ENCODE measurements at places on chromosomes 11 and 22.

DNA sequence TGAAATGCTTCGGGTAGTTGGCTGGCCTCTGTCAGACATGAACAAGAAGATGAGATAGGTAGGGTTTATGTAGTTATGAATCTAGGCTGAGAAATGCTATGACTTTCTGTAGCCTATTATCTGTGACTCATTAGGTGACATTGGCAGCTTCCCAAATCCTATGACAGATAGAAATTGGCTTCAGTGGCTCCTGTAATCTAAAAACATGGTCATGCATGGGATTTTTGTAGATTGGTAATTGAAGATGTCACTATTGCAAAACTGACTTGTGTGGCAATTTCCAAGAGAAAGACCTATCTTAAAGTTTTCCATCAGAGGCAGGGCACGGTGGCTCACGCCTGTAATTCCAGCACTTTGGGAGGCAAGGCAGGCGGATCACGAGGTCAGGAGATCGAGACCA, 29.4 kb upstream of the GRIK4 start:
- no peak for DNase-seq

- DNase-seq: no peak
Observed at GRCh38 chr11:98115873-98116272, 904.9 kb upstream of the CNTN5 start.

- DNase-seq: no peak
Observed at GRCh38 chr11:13772223-13773046, 104.0 kb downstream of the FAR1 start.

DNA sequence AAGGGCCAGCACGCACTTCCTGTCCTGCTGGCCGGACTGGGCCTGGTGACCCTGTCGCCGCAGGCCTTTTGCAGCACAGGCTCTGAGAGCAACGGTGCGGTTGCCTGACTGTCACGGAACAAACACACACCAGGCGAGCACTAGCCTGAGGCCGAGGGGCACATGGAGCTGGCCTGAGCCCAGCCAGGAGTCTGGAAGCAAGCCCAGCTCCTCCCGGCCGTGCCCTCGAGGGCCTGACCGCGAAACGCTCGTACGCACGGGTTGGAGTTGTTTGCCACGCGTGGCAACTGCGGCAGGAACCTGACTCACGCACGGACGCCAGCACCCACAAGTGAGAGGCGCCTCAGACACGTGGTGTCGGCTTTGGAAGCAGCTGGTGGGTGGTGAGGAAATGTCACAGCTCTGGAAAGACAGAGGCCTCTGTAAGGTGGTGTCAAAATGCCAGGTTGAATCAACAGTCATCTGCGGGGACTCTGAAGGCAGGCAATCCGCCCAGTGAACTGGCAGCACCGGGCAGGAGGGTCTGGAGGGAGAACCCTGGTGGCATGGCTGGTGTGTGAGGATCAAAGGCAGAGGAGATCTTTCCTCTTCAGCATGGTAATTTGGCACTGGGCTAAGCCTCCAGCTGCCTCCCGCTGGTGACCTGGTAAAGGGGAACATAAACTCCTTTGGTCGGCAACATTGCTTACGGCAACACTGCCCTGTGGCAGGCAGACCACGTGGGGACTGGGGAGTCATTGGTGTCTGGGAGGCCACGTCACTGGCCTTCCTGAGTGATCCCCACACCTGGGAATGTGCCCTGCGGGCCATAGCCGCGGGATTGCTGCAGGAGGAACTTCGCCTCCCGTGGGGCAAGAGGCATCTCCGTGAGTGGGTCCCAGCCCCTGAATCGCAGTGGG, 15.3 kb upstream of the IL17REL start:
- DNase-seq: peak; percentile 54

GRCh38 chr11:49405743-49406142, 197.3 kb upstream of the FOLH1 start:
- DNase-seq: no peak

DNA sequence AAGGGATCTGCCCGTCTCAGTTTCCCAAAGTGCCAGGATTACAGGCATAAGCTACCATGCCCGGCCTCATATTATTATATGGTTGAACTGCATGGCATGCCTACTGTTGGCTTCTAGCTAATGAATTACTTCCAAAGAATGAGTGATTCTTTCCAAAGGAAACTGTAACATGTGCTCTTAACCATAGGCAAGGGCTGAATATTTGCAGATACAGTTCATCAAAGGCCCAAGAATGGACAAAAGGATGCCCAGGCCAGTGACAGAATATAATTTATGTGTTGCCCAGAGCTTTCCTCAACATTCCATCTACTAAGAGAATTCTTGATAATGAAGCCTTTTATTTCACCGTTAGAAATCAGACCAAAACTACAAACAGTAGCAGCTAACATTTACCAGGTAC, 27.0 kb upstream of the CCDC89 start:
- no peak for DNase-seq

DNA sequence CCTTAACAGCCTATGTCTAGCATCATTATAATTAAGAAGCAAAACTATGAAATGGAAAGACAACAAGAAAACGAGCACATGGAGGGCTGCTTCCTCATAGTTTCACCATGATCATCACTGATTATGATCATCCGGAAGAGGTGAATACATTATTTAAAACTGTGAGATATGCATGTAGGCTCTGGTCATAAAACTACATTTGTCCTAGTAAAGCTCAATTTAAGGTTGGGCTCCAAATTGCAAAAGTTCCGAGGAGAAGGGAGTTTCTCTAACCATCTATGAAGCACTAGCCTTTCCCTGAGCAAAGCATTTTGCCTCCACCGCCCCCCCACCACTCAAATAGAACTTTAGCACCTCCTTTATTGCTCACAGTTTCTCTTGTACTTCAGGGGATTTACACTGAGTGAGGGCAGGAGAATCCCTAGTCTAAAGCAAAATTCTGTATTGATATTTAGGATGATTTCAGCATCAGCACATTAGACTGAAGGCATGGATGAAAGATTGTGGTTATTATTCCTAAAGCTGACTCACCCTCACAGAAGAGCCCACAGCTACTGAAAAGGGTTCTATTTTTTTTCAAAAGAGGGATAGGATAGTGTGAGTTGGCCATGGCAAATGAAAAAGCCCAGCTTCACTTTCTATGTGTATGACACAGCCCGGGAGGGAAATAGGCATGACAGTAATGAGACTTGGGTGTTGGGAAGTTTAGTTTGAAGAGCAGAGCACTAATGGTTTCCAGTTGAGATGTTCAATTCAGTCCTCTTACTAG, 203.4 kb downstream of the CADM1 start:
- no peak for DNase-seq

DNA sequence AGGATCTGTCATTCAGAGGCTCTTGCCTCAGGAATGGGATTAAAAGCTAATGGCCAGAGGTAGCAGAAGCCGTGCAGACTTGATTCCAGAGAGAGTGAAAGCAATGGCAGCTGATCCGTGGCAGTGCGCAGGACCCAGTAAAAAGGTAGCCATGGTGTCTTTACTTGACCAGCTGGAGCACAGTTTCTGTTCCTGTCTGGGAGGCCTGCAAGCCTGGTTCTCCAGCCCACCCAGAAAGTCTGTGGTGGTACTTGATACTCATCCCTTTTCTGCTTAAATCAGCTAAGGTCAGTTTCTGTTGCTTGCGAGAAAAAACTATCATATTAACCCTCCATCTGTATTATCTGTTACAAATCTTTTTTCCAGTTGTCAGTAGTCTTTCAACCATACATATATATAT, 86.7 kb downstream of the RPS6KA4 start:
- no peak for DNase-seq

DNA sequence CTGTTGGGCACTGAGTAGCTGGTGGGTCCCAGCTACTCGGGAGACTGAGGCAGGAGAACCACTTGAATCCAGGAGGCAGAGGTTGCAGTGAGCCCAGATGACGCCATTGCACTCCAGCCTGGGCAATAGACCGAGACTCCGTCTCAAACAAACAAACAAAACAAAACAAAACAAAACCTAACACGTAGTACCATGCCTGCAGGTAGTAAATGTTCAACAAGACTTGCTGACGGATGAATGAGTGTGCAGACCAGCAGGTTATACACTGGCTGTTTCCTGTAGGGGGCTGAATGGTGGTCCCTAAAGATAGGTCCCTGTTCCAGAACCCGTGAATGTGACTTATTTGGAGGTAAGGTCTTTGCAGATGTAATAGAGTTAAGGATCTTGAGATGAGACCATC, 12.8 kb upstream of the MRGPRD start:
- no peak for DNase-seq

GRCh38 chr11:56783448-56784041, 35.0 kb upstream of the OR9G4 start:
- no peak for DNase-seq

DNA sequence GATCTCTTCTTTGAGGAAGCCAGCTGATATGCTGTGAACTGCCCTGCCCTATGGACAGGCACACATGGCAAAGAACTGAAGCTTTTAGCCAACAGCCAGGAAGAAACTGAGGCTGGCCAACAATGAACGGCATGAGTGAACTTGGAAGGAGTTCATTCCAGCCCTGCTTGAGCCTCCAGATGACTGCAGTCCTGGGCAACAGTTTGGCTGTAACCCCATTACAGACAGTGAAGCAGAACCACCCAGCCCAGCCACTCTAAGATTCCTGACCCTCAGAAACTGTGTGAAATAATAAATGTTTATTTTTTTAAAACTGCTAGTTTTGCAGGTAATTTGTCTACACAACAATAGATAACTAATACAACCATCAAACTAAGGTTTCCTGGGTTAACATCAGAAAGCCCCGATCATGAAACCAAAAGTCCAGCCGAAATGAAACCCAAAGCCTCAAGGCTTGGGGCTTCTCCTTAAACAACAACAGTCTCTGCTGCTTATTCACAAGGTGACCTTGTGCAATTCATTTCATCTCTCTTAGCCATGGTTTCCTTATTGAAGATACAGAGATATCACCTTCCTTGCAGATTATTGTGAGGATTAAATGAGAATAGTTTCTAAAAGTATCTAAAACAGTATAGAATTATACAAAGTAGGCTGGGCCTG, 31.4 kb downstream of the PAK1 start:
- DNase-seq: no peak

DNA sequence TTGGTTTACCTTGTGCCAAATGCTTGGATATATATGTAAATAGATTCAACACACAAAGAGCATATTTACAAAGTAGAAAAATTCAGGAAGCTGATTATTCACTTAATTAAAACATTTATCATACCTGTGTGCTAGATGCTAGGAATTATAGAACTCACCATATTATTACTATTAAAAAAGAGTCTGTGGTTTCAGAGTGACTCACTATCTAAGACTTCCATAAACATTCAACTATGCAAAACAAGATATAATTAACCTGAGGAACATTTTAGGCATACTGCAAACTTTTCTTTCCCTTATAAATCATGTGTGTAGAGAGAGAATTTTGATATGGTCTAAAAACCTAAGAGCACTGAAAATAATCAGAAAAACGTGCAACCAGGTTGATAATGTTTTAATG, 27.3 kb downstream of the CTSC start:
- DNase-seq: no peak

DNA sequence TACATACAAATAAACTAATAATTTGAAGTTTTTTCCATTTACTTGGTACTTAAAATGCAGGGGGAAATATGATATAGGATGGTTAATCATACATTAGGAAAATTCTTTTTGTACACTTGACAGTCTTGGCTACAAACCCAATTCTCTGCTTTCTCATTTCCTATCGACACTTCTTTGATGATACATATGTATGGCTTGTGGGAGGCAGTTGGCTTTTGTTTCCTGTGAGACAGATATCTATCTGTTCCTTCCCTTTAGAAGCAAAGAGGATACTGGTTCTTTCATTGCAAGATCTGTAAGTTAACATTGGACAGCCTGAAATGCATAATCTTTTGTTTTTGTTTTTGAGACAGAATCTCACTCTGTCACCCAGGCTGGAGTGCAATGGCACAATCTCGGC, 47.9 kb upstream of the ADORA2A start:
- no peak for DNase-seq

DNA sequence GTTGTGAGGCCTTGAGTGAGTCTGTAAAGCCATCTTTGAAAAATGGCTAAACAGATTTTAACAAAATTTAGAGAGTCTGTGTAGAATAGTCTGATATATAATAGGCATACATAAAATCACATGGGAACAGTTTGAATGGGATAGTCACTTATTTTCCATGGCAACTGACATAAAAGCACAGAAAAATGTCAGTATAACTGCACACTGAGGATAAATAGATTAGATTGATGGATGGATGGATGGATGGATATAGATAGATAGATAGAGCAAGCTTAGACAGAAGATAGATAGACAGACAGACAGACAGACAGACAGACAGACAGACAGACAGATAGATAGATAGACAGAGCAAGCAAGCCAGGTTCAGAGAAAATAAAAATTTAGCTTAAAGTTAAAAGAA, 660.2 kb upstream of the API5 start:
- DNase-seq: no peak

GRCh38 chr11:33867561-33867960, 24.3 kb downstream of the LMO2 start:
- no peak for DNase-seq

DNA sequence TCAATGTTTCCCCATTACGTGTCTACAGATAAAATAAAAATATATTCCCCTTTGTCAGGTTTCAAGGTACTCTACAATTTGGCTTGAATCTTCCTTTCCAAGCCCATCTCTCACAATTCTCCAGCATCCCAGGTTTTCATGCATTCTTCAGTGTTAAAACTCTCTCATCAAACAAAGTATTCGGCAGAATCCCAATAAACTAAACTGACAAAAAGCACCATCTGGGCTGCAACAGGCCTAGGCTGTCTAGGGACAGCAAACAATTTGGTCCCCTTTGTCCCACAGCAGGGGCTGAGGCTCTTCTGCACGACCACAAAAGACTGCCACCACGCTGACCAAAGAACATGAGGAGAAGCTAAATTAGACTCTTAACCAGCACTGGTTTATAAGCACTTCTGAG, 159.4 kb downstream of the CADM1 start:
- no peak for DNase-seq

DNA sequence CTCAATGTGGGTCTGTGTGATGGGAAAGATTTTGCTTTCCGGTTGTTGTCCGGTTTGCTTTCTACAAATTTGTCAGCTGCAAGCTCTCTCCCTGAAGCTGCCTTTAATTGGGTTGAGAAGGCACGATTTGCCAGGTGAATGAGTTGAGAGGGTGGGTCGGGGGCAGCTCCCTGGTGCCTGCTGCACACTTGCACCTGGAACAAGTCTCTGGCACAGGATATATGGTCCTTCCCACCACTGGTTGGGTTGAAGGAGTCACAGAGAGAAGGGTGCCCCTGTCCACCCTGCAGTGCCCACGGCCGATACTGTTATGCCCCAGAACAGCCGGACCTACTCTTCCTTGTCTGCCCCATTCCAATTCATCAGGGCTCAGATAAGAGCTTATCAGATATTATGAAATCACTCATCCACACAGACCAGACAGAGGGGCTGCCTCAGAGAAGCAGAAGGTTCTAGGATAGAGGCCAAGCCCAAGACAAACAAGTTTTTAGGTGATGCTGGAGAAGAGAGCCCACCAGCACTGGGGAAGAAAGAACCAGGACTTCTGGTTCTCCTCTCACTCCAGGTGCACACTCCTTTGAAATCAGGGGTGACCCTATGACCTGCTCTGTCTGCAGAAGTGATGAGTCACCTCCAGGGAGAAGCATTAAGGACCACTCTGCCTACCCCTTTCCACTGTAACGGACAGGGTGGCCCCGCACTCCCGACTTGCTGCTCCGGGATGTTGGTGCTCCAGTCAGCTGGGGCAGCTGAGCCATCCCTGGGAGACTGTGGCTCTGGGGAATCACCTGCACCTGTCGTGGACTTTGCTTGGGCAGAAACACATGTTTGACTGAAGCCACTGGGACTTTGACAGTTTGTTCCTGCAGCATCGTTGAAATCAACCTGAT, 45.3 kb downstream of the RTL6 start:
- no peak for DNase-seq
